Femur (tissue), 1 donor: ENCODE measurements at places on chromosomes 5 and 9.

GRCh38 chr9:2228132-2228531 lies 213.0 kb downstream of the SMARCA2 start:
- DNase-seq = no peak

- DNase-seq = no peak
Measured at GRCh38 chr5:156892223-156892622, 42.1 kb downstream of the PPP1R2B start.

- DNase-seq = peak; percentile 54
Measured at GRCh38 chr9:18707061-18707461, 233.1 kb downstream of the ADAMTSL1 start.

DNA sequence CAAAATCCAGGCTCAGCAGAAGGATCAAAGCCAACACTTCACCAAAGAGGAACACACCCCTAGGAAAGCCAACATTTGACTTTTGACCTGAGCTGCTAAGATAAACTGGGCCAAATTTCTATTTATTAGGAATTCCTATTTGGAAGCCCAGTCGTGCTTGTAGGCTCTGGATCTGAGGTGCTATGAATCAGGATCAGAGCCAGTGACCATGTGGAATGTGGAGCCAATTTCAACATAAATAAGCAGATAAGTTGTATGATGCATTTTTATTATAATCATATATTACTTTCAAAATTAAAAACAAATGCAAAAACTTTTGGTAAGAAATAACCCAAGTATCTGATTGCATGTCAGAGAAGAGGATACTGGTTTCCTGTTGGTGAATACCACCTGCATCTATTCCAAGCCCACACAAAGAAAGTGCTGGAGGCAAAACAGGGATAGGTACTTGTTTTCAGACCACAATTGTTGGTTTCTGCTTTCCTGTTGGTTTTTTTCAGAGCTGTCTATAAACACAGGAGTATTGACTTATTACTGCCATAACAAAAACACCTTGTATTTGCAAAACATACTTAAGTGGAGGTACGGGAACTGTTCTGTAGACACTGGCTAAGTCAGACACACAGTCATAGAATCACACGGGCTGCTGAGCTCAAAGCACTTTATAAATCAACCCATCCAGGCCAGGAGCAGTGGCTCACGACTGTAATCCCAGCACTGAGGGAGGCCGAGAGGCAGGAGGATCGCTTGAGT lies 52.8 kb downstream of the ARL15 start:
- DNase-seq = no peak

- DNase-seq = peak; percentile 76
Measured at GRCh38 chr9:33135470-33135958, 31.6 kb downstream of the B4GALT1 start.

GRCh38 chr5:3742750-3743149 lies 147.1 kb downstream of the IRX1 start:
- no peak for DNase-seq

DNA sequence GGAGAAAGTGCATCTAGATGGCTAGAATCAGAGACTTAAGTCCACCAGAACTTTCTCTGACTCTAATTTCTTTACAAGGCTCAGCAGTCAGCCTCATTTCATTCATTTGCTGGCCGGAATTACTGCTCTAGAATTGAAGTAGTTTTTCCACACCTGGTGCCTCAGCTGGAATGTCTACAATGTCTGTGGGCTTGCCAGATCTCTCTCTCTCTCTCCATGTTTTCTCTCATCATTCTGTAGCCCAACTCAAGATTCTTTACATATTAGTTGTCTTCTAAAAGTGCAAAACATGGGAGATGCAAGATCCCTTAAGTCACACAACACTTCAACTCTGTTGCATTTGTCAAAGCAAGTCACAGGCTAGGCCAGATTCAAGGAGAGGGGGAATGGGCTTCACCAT lies 103.9 kb upstream of the TAF11L2 start:
- DNase-seq = no peak

DNA sequence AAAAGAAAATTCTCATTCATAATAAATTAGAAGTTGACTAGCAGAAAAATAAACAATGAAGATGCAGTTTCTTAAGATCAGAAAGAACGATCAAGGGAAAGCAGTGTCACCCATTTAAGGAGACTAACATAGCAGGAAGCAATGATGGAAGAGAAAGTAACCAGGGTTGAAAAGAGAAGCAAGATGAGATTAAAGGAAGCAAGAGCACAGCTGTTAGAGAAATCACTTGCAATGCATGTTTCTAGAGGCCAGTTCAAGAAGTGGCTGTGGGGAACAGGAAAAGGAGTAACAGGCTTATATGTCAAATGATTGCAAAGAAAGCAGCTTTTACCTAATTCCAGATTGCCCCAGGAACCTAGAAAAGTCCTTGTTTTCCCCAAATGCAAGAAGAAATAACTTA lies 46.8 kb upstream of the SLC1A1 start:
- no peak for DNase-seq

DNA sequence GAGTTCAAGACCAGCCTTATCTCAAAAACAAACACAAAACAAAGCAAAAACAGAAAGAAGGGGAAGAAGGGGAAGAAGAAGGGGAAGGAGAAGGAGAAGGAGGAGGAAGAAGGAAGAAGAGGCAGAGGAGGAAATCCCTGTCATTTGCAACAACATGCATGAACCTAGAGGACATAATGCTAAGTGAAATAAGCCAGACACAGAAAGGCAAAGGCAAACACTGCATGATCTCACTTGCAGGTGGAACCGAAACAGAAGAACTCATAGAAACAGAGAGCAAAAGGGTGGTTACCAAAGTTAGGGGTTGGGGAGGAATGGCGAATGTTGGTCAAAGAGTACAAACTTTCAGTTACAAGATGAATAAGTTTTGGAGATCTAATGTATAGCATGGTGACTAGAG lies 135.4 kb downstream of the UGCG start:
- DNase-seq = no peak

GRCh38 chr9:121767171-121767769 lies 115.8 kb downstream of the DAB2IP start:
- DNase-seq = no peak
